ENCODE measurements at places on chromosomes 16 and 17.

GRCh38 chr16:17970816-17971331, 365.7 kb downstream of the NPIPA8 start:
- DNase-seq: no peak

DNA sequence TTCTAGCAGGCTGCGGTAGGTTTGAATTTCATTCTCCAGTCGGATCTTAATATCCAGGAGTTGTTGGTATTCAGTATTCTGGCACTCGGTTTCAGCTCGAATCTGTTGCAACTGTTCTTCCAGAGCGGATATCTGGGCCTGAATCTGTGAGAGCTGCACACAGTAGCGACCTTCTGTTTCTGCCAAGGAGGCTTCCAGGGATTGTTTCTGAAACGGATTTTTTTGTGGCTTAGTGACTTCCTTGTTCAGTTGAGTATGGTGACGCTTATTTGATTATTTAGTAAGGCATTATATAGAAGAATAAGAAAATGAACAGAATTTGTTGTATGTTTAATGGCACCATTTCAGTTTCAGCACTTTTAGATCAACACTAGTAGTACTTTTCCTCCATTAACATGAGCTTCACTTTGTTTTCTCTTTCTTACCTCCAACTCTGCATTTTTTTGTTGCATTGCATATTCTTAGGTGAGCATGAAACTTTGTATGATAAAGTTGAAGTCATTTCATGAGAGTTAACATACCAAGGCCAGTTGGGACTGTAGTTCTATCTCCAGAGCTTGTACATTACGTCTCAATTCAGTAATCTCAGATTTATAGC, 2.8 kb downstream of the KRT10 start:
- no peak for DNase-seq

GRCh38 chr17:38852771-38853291, 690 bp downstream of the RPL23 start:
- no peak for DNase-seq

- DNase-seq: no peak
These were observed 439.8 kb upstream of the DYNLRB2 start for GRCh38 chr16:80100846-80101451.

- DNase-seq: no peak
These were observed 102.4 kb downstream of the SPECC1 start for GRCh38 chr17:20111538-20111937.

GRCh38 chr17:15464231-15464985, 3.0 kb downstream of the CDRT4 start:
- DNase-seq: no peak

DNA sequence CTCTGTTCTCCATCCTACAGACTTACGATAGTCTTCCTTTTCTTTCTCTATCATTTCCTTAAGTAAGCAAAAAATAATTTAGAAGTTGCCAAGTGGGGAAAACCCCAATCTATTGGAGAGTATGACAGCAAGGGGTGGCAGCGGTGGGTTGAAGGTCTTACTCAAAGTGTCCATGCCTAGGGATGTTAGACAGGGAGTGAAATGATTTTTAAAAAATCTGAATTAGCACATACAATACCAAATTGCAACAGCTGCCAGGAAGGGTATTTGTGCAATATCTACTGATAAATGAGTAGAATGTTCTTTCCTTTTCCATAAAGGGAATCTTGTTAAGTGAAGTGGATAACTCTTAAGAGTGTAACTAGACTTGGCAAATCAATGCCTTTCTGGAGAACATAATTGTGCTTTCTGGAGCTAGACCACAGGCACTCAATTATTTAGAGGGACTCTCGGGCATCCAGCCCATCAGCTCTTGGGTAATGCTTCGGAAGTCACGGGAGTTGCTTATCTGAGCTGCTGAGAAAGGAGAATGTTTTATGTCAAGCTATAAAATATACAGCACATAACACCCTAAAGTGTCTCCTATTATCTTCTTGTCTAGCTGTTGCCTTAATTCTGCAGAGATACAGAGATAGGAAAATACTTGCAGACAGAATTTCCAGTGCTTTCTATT, 151.5 kb downstream of the KCNJ2 start:
- DNase-seq: no peak

DNA sequence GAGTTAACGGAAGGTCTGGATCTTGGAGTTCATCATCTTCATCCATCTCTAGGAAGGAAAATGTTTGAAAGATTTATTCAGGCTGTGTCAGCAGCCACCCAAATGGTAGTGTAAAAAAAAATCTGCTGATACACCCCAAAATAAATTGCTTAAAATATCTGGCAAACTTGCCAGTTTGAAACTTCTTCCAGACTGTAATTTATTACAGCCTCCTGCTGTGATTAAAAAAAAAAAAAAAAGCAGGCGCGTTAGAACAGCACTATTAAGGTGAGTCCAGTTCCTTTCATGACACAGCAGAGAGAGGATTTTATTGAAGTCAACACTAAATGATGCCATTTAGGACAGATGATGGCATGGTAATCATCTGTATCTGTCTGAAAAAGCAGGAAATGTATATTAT, 140.6 kb upstream of the CORO6 start:
- no peak for DNase-seq

DNA sequence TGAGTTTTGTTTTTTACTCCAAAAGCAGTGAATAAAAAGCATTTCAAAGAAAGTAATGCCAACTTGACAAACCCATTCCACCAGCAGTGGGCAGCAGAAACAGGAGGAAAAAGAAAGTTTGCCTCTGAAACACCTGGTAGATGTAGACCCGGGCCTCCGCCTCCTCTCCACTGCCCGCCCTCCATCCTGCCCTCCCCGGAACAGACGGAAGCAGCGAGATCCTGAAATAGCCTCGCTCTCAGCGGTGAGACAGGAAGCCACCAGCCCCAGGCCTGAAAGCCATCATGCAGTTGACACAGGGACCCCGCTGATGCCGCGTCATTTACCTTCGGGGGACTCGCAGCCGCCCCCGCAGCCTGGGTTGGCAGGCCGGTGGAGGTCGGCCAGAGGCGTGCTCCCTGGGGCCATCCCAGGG, 67.8 kb downstream of the C16orf78 start:
- DNase-seq: no peak

- no peak for DNase-seq
These were observed 80.6 kb downstream of the TUBD1 start for GRCh38 chr17:59812139-59812538.

- no peak for DNase-seq
These were observed 536 bp downstream of the SLC38A10 start for GRCh38 chr17:81294512-81295030.

- no peak for DNase-seq
These were observed 195.1 kb downstream of the CDRT15L2 start for GRCh38 chr17:20774472-20775135.

GRCh38 chr16:80066805-80067580, 466.5 kb upstream of the MAF start:
- no peak for DNase-seq
